GM12865 (cell line): ENCODE measurements at places on chromosomes 2 and 18.
A peak's percentile ranks its signal among the peaks of the same experiment; 100 is the strongest.

DNA sequence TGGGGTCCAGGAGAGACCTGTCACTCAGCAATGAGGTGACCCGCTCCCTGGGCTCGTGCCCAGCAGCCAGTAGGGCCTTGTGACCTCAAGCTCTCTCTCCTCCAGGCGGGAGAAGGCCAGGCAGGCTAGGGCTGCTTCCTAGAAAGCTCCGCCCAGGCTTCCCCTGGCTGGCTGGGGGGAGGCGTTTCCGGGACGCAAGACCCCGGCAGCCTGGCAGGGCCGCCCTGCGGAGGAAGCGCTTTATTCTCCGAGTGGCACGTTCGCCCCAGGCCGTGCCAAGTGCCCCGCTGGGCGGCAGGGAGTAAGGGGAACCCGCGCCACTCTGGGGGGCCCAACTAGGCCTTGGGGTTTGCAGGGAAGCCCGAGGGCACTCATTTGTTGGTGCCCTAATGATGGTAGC is 21.2 kb upstream of the EPAS1 start:
- peak; percentile 16 for DNase-seq

- no peak for DNase-seq
Measured at GRCh38 chr2:86566158-86566820, 3.0 kb upstream of the CHMP3 start.

- DNase-seq = no peak
Measured at GRCh38 chr18:46546111-46546640, 110.8 kb downstream of the LOXHD1 start.

DNA sequence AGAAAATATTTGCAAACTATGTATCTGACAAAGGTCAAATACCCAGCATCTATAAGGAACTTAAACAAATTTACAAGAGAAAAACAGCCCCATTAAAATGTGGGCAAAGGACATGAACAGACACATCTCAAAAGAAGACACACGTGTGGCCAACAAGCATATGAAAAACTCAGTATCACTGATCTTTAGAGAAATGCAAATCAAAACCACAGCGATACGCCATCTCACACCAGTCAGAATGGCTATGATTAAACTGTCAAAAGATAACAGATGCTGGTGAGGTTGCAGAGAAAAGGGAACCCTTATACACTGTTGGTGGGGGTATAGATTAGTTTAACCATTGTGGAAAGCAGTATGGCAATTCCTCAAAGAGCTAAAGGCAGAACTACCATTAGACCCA is 64.3 kb upstream of the RBMS1 start:
- DNase-seq = no peak

- DNase-seq = no peak
Measured at GRCh38 chr2:217049956-217050355, 190.1 kb upstream of the TNP1 start.

DNA sequence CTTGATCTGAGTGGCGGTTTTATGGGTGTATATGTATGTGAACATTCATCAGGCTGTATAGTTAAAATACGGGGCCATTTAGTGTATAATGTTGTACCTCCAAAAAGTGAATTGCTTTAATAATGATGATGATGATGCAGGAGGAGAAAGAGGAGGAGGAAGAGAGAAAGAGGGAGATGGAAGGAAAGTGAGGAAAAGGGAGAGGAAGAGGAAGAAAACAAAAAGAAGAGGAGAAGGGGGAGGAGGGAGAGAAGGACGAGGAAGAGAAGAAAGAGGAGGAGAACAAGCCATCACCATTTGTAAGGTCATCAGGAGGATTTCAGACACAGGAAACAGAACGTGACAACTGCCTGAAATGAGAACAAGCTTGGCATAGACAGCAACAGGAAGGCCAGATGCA is 168.4 kb upstream of the NCKAP5 start:
- DNase-seq = no peak

GRCh38 chr2:128473175-128474035 is 154.7 kb upstream of the HS6ST1 start:
- DNase-seq = peak; percentile 38

DNA sequence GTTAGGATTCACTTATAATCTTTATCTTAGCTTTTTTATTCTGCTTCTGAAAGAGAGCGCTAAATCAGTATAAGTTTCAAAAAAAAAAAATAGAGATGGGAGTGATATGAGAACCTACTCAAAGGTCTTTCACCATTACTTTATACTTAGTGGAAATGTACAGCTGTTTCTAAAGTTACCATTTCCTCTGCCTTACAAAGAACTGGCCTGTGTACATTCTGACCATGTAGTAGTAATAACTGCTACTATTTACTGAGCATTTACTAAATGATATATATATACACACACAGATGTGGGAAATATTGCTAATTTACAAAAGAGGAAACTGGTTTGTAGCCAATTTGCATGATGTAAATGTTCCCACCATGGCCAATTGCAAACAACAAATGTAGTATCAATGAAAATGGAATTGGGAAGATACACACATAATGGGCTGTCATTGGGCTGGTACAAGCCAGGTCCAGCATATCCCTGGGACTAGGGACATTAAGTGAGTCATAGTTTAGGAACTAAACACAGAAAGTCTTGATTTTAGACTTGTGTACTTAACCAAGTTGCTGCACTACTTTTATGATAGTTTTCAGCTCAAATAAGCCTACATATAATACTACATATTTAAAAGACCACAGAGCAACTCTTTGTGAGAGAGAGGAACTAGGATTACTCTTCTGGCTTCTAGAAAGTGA is 67.1 kb downstream of the DYNC1I2 start:
- no peak for DNase-seq

DNA sequence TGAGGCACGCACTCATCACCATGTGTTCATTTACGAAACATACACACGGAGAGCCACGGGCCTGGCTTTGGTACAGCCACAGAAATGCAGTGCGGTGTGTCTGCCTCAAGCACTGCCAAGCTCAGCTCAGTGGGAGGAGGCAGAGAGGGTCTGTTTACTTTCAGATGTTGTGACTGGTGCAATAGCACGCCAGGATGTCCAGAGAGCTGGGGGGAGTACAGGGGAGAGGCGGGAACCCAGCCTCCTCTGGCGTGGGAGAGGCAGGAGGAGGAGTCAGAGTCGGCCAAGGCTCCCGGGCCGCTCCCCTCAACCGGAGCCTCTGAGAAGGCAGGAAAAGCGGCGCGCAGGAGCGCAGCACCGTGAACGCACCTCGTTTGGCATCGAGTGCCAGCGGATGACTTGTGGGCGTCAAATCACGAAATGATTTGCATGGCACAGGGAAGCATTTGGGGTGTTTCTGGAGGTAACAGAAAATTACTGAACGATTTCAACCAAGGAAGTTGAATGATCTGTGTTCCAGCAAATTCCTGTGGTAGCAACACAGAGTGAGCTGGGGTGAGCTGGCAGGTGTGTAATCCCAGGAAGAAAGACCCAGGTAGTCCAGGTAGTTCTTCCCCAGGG is 143.0 kb downstream of the ZNF516 start:
- DNase-seq = no peak

- DNase-seq = no peak
Measured at GRCh38 chr2:58081000-58081399, 34.4 kb downstream of the VRK2 start.

DNA sequence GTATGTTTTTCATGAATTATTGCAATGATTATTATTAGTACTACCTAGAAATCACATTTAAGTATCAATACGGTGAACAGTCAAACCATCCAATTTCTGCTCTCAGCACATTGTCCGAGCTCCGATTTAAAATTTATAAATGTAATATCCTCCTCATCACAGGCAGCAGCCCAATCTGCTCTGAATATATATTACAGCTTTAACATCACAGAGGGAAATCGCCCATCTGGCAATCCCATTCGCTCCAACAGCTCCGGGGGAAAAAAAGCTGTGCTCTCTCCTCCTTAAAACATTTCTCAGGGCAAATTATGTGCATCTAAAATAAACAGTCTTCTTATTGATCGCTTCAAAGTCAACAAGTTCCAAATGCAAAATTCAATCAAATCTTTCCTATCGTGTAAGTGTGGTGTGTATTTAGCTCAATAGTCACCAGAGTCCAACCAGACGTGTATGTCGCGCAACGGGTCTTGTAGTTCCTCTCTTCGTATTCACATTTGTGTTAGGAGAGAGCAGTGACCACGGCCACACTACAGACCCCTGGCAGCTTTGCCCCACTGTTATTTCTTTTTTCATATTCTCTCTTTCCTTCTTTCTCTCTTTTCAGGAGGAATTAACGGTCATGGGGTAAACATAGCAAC is 2.4 kb downstream of the FIGN start:
- DNase-seq = no peak

GRCh38 chr2:102064679-102065674 is 73.2 kb downstream of the IL1R2 start:
- DNase-seq = no peak

GRCh38 chr2:199922856-199923255 is 11.8 kb downstream of the C2orf69 start:
- no peak for DNase-seq

DNA sequence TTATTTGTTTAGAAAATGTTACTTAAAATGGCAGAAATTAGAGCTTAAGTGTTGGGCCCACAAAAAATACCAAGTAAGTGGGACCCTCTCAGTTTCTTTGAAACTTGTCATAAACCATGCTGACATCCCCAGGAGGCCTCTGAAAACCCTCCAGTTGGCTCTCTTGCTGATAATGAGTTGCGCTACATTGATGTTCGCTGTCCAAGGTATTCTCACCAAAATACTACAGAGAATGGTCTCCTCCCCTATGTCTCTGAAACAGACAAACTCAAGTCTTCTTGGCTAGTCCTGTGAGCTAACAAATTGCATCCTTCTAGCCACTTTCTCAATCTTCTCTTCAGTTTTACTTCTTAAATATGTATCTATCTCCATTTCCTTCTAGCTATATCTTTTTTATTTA is 669.4 kb downstream of the IRS1 start:
- no peak for DNase-seq

DNA sequence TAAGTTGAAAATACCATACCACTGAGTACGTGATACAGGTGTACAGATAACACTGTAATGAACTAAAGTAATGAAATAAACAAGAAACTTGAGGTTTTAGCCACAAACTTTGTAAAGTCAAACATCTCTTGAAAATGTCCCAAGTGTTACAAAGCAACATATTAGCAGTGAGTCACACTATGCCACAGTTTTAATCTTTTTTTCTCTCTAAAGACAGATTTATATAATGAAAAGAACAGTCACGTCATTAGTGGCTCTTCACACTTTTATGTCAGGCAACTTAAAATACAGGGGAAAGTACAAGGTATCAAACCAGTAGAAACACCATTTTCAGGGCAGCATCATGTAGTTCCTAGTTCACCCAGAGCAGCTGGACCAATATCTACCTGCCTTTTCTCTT is 42.1 kb downstream of the RAPH1 start:
- DNase-seq = peak; percentile 4

- no peak for DNase-seq
Measured at GRCh38 chr18:73656691-73657090, 490.9 kb downstream of the FBXO15 start.

GRCh38 chr2:206378835-206379234 is 64.5 kb upstream of the ADAM23 start:
- DNase-seq = no peak

- no peak for DNase-seq
Measured at GRCh38 chr2:234235191-234235590, 184.7 kb downstream of the SPP2 start.

DNA sequence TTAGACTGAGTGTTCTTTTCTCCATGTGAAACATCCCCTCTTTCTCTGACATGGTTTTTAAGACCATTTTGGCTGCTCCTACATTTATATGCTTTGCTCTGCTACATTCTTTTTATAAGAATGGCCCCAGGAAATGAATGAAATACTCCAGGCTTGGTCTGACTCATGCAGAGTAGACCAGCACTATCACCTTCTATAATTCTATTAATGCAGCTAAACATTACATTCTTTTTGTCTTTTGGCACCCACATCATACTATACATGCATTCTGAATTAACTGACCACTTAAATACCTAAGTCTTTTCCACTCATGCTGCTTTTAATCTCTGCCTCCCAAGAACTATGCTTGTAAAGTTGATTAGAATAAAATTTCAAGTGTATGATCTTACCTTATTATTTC is 94.1 kb downstream of the AAK1 start:
- no peak for DNase-seq

GRCh38 chr2:45993476-45993991 is 303.7 kb upstream of the EPAS1 start:
- DNase-seq = peak; percentile 85

- DNase-seq = no peak
Measured at GRCh38 chr2:53450923-53451322, 316.7 kb upstream of the CHAC2 start.

DNA sequence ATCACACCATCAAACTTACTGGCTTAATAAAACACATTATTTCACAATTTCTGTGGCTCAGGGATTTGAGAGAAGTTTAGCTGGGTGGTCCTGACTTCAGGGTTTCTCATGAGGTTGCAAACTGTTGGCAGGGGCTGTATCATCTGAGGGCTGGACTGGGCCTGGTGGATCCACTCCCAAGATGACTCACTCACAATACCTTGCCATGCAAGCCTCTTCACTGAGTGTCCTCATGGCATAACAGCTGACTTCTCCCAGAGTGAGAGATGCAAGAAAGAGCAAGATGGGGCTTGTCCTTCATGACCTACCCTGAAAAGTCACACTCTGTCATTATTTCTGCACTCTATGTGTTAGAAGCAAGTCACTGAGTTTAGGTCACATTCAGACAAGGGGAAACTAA is 73.8 kb downstream of the AQP4 start:
- DNase-seq = no peak

DNA sequence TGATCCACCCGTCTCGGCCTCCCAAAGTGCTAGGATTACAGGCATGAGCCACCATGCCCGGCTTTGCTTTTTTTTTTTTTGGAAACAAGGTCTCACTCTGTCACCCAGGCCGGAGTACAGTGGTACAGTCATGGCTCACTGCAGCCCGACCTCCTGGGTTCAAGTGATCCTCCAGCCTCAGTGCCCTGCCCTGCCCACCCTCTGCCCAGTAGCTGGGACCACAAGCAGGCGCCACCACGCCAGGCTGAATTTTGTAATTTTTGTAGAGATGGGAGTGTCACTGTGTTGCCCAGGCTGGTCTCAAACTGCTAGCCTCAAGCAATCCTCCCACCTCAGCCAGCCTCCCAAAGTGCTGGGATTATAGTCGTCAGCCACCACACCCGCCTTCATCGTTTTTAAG is 11.6 kb upstream of the PSD4 start:
- DNase-seq = no peak

- no peak for DNase-seq
Measured at GRCh38 chr18:42872838-42873237, 242.6 kb downstream of the RIT2 start.
